ENCODE measurements at places on chromosomes 1 and 21.

GRCh38 chr21:35428001-35428320, 378.9 kb upstream of the RUNX1 start:
- DNase-seq: no peak
- H3K36me3 ChIP-seq: no peaks in the 10 kb centered on the region
- no peak overlapping the region for H3K27ac ChIP-seq
- no peak overlapping the region for H3K4me3 ChIP-seq

GRCh38 chr1:56816264-56816663, 2.9 kb downstream of the FYB2 start:
- no peak overlapping the region for H3K27ac ChIP-seq
- no peak for DNase-seq
- H3K4me1 ChIP-seq: peaks cover 7% of the 10 kb centered on the region
- no peak overlapping the region for H3K4me3 ChIP-seq

DNA sequence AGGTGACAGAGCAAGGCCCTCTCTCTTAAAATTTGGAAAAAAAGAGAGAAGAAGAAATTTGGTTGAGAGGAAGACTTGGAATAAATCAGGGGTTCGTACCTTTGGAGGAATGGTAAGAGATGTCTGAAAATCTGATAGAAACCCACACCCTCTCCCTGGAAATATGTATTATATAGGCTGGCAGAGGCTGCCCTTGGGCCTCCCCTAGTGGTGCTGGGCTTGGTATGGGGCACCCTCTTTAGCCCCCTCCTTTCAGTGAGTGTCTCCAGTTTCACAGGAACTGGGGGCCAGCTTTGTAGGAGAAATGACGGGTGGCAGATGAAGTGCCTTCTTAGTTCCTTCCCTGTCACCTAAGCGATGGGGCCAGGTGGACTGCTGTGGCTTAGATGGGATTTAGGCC, 82.9 kb upstream of the SLC2A1 start:
- H3K4me3 ChIP-seq: no peak overlapping the region
- no peak overlapping the region for H3K27ac ChIP-seq
- H3K4me1 ChIP-seq: peaks cover 7% of the 10 kb centered on the region

GRCh38 chr1:23202263-23202749, 15.0 kb downstream of the HTR1D start:
- DNase-seq: no peak
- H3K4me3 ChIP-seq: no peak overlapping the region
- no peaks in the 10 kb centered on the region for H3K4me1 ChIP-seq
- no peaks in the 10 kb centered on the region for H3K27me3 ChIP-seq
- no peaks in the 10 kb centered on the region for H3K36me3 ChIP-seq
- H3K27ac ChIP-seq: no peak overlapping the region

- no peak overlapping the region for H3K27ac ChIP-seq
- peak; percentile 59 for DNase-seq
- H3K27me3 ChIP-seq: no peaks in the 10 kb centered on the region
- peak overlapping the region; percentile 6 for H3K4me3 ChIP-seq
These were observed 10.8 kb upstream of the PLEKHG5 start for GRCh38 chr1:6502000-6502891.

DNA sequence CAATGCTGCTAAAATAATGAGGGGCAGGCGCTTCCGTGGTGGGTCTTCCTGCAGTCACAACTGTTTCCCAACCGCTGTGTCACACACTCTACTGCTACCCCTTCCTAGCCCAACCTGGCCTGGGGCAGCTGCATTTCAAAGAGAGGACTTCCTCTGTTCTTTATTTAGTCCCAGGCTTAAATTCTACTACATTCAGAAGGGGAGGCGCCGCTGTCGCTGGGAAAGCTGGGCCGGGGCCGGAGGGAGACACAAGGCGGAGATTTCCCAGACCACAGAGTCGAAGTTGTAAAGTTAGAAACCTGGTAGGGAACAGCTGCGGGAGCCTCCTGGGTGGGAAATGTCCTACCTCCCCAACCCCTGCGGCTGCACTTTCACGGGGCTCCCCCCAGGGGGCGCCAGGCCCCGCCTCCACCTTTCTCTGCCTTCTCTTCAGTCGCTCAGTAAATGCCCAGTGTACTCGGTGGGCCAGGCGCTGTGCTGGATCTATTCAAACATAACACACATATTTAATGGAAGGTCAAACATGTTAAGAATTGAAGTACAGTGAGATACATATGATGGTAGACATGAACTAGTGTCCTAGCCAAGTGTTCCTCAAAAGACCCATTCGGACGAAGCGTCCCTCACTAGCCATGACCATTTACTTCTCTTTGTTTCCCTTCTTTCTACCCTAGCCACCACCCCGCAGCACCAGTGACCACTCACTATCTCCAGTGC, 23.1 kb downstream of the DYRK3 start:
- no peak for DNase-seq
- no peaks in the 10 kb centered on the region for H3K36me3 ChIP-seq
- H3K4me1 ChIP-seq: peaks cover 5% of the 10 kb centered on the region
- H3K27ac ChIP-seq: no peak overlapping the region
- H3K4me3 ChIP-seq: no peak overlapping the region
- H3K27me3 ChIP-seq: peaks cover 36% of the 10 kb centered on the region

Measured in tibial nerve (tissue), 4 donors.